ENCODE measurements at places on chromosomes 13 and 19. TPM values are rescaled to one million over a fixed set of nuclear protein-coding genes. Genes with fewer than 3 reads are reported as not detected.

DNA sequence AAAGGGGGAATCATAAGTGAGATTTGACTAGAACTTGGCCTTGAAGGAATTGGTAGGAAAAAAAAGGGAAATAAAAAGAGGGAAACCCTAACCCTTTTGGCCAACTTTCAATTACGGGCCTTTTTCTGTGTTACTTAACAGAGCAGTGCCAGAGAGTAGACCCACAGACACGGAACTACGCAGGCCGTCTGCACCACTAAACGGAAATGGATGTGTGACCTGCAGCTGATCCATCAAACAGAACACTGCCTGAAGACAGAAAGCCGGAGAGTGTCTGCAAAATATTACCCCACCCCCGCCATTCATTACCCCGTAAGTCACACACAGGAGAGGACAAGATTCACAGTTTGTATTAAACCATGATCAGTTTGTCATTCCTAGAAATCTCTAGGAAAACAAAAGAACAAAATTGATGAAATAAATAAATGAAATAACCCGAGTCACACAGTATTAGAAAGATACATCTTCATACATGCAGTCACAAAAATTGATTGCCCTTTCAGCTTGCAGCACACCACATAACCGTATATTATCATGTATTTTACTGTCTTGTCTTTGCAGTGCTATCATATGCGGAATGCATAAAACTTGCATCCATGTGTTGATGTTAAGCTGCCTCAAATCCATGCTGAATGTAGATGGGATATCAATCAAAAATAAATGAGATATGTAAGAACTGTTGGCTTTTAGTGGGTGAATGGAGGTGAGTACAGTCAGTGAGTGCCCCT, 424.7 kb downstream of the IRS2 start:
- no peak for DNase-seq

DNA sequence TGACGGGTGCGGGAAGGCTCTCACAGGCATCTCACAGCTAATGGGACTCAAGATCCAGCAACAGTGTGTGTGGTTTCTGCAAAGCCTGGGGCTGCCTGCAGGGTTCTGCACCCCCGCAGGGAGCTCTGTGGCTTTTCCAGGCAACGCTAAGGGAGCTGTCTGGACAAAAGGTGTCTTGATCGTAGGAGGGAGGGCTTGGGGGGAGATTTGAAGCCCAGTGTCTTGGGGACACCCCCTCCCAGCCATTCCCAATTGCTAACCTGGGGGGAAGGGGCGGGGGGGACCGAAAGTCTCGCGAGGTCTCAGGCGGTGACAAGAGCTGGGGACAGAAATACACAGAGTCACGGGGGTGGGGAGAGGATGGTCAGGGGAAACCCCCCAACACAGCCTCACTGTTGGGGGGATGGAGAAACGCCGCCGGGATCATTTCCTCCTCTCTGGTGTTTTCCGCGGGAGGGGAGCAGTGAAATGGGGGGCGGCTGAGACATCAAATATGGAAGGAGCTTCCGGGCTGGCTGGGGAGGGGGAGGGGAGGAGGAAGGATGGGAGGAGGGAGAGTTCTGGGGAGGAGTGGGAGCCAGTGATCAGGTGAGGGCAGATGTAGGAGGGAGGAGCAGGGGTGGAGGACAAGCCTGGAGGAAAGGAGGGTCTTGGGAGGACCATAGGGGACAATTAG, 13.3 kb downstream of the KCNC3 start:
- no peak for DNase-seq

GRCh38 chr19:49149652-49150105, 5.5 kb downstream of the HRC start:
- DNase-seq = peak; percentile 86

GRCh38 chr19:21210037-21210621, 68.3 kb downstream of the ZNF431 start:
- DNase-seq = no peak

Gene VAV1
- total RNA-seq = 92.7 TPM

Gene ENOX1
- not detected for total RNA-seq

Data from OCI-LY7 (cell line).